ENCODE measurements at places on chromosomes 2 and 18.

GRCh38 chr2:226818930-226819329, 16.9 kb upstream of the RHBDD1 start:
- DNase-seq: no peak

GRCh38 chr2:174802459-174802858, 38.2 kb upstream of the CHRNA1 start:
- no peak for DNase-seq

- DNase-seq: no peak
These were observed 41.3 kb downstream of the REV1 start for GRCh38 chr2:99448556-99448955.

DNA sequence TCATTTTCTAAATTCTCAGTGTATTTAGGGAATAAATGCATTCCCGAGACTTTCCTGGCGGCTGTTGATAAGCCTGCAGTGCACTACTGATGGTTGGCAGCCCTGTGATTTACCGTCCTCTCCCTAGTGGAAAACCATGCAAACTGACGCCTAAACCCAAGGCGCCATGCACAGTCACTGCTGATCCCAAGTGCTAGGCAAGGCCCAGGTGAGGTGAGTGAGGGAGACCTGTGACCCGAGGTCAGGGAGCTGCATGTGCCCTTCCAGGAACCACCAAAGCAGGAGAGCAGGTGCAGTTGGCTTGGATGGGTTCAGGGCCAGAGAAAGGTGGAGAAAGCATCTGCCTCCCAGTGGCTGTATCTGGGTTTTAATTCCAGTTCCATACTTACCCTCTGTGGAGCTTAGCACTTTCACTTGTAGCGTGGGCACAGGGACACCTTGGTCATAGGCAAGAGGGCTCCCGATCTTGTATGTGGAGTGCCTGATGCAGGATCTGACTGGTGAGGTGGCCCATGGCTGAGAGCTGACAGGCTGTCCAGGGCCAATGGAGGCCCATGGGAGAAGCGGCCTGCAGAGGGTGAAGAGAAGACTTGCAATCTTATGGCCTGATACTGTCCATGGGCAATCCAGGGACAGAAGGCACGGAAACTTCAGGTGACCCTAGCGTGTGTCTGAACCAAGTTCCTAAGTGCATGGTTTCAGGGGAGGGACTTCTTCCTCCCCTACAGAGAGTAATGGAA, 131.3 kb downstream of the SH3RF3 start:
- no peak for DNase-seq

- DNase-seq: peak; percentile 59
These were observed 58.1 kb upstream of the SDC1 start for GRCh38 chr2:20282916-20283592.

DNA sequence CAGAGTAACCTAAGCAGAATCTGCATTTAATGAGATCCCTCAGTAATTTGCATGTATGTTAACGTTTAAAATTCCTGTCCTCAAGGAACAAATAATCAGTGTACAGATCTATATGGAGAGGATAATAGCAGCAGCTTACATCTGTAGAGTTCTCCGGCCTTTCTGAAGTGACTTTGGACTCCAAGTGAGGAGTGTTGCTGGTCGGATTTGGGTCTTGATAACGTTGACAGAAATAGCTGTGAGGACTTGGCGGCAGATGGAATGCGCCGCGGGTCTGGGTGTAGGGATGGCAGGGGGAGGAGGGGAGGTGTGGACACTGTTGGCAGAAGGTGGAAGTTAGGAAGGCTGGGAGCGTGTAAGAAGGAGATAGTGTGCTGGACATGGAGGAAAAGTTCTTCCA, 170.9 kb upstream of the GATA6 start:
- DNase-seq: no peak

DNA sequence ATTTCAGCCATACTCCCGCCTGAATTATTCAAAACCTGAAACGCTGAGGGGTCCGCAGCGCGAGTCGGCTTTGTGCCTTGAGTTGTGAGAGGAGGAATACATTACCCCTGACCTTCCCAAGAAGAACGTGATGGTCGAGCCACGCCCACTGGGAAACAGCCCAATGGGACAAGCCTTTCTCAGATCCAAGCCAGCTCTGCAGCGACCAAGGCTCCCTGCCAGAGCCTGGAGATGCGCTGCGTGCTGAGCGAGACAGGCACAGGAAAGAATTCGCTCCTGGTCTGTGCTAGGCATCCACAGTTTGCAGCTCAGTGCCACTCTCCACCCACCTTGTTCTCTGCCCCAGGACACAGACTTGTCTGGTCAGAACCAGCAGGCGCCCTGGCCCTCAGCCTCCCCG, 74.1 kb upstream of the GLI2 start:
- peak; percentile 76 for DNase-seq

- no peak for DNase-seq
These were observed 134.2 kb downstream of the GLI2 start for GRCh38 chr2:120869730-120870466.

DNA sequence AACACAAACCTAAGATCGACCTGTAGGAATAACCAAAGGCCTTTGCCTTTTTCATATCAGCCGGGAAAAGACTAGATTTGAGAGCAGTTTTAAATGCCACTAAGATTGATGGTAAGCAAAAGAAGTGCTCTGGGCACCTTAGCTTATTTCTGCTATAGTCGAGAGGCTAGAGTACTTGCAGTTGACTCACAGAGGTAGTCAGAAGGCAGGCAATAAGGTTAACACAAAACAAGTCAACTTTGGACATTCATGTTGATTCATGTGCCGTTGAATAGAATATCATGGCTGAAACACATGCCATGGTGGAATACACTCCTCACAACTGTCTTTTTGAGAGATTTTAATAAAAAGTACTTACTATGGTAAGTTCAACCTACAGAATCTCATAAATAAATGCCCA, 507.6 kb downstream of the ZEB2 start:
- no peak for DNase-seq

DNA sequence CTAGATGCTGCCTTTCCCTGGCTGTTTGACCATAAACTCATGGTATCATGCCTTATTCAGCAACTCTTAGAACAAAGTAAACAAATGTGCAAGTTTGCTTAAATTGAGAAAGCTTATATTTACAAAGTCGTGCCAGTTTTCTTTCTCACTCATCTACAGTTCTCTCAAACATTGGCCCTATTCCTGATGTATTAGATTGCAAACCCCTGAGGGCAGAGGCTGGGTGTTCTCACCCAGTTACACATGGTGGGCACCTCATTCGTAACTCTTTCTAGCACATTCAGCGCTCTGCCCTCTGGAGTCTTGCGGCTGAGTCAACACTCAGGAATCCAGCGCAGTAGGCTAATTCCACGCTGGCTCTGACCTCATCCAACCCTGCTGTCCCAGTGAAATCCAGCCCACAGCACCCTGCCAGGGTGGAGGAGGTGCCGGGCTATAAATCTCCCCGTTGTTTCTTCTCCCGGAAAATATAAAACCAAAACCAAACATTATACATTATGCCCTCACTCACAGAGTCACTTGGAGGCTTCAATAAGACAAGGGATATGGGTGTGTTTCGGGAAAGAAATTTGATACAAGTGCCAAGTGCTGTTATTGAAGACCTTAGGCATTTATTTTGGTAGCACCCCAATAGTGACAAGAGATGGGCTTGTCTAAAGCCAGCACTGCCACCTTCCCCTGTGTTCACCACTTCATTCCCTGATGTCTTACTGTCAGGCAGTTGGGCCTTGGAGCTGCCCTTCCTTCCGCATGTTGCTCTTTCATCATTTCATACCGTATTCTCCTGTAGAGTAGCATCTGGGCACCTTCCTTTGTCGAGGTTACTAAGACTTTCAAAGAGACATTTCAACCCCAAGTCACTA, 287.4 kb downstream of the PRKCE start:
- DNase-seq: no peak

DNA sequence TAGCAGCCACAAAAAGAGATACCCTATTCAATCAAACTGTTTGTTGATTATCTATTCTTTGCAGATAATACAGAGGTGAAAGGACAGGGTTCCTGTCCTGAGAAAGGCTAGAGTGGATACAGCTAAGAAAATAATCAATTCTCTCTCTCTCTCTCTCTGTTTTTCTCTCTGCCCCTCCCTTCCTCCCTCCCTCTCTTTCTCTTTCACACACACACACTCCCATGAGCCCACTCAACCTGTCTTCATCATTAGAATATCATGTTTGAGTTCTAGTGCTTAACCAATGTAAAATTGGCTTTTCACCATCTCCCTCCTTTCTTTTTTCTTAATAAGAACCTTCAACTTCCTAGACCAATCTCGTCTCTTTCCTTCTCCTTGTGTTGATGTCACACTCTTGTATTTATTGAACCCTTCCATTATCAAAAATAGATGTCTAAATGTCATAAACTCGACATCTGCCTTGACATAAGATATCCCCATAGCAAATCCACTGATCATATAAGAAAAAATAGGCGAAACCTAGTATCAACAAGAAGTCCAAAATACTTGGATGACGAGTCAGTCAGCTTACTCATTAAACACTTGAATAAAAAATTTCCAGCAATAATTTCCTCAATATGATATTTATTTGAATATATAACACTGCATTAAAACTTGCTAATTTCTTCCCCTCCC, 42.8 kb upstream of the CYTIP start:
- DNase-seq: no peak

DNA sequence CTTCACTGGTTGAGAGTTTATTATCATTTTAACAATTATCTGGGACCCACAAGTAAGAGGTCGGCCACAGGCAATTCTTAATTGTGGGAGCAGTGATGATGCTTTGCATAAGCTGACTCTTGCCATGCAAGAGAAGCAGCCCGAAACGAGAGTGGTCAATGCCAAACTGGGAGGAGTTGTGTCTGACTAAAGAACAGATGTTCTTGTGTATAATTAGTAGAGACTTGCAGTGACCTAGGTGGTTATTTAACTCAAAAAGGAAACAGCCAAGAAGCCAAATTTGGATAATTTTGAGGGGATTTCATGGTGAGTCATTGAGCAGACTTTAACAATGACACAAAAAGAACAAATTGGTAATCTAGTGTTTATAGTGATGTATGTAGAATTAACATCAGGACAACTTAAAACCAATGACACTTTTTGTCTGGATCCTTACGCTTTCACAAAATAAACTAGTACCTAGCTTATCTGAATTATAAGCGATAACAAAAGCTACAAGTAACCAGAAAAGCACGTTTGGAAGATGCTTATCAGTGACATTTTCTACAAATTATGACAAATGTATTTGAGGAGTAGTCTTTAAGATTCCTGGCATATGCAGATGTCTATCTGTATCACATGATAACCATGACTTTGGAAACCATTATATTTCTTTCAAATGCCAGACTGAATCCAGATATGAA, 184.7 kb upstream of the DLGAP1 start:
- no peak for DNase-seq

GRCh38 chr2:215738351-215738750, 275.0 kb downstream of the MREG start:
- DNase-seq: no peak

- DNase-seq: no peak
These were observed 746.0 kb upstream of the TMEFF2 start for GRCh38 chr2:192940767-192941166.

- DNase-seq: no peak
These were observed 12.0 kb downstream of the GLI2 start for GRCh38 chr2:120747706-120748105.

DNA sequence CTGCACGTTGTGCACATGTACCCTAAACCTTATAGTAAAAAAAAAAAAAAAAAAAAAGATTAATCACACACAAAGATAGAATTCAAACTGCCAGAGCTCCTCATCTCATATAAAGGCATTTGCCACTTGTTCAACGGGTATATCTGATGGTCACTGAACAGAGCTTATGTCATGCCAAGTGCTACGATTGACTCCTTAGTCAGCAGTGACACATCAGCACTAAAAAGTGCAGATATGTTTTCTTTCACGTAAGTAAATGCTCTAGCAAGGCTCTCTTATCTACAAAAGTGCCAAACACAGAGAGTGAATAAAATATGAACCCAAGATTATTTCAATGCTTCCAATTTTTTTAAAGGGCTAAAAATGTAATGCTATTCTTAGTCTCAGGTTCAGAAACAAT, 1.1 kb downstream of the LMAN1 start:
- no peak for DNase-seq

DNA sequence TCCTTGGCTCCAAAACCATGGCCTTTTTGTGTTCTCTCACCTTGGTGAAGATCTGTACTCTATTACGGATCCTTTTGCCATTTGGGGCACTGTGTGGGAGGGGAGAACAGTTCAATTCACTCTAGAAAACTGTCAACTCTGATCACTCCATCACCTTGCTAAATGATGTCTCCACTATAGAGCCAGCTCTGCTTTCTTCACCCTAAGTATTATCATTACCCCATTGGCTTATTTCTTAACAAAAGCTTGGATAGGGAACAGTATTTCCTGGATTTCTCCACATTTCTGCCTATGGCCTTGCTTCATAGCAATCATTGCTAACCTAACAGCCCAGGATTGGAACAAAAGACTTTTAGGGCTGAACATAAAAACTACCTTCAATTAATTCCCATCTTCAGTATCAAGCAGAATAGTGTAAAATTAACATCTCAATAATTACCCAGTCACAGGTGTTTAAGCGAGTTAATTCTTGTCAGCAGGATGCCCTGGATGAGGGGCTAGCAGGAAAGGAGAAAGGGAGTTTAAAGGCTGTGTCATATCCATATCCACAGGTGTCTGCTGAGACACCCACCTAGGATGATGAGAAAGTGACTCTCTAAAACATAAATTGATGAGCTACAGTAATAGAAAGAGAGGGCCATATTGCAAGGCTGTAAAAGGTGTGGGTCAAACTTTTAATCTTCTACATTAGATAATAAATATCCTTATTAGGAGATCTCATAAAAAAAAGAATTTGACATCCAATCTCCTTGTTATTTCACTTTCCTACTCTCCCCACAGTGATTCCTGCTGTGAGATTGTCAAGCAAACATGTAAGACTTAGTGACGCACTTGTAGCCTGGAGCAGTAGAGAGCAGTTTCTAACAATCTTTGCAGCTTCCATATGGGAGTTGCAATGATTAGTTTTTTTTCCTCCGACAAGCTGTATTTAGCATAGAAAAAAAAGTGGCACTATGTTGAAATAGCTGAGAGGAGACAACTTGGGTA, 589.5 kb upstream of the NXPH2 start:
- DNase-seq: no peak

DNA sequence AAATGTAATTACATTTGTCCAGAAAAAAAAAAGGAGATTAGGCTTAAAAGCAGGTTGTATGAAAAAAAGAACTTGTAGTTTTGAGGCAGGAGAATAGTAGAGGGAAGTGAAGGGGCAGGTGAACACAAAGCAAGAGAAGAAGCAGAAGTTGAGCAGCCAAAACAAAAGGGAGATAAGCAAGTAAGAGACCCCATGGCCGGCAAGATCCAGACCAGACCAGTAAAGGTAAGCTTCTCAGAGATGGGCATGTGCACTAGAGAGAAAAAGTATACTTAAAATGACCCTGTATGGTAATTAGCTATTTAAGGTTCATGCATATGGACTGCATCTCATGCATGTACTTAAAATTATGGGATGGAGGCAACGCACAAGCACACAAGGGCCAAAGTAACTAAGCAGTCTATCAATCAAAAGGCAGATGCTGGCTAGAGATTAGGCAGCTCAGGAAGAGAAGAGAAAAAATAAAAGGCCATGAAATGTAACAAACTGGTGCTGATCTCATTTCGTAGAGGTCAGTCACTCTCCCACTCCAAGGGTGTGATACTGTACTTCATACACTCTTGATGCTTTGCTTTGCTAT, 9.7 kb downstream of the SIGLEC15 start:
- DNase-seq: no peak

GRCh38 chr2:235605312-235606003, 111.6 kb downstream of the AGAP1 start:
- DNase-seq: peak; percentile 47
